ELF-1 (cell line): ENCODE measurements at places on chromosomes 1 and 21.

- no peak for DNase-seq
Measured at GRCh38 chr1:201376107-201376463, 1.4 kb downstream of the TNNT2 start.

DNA sequence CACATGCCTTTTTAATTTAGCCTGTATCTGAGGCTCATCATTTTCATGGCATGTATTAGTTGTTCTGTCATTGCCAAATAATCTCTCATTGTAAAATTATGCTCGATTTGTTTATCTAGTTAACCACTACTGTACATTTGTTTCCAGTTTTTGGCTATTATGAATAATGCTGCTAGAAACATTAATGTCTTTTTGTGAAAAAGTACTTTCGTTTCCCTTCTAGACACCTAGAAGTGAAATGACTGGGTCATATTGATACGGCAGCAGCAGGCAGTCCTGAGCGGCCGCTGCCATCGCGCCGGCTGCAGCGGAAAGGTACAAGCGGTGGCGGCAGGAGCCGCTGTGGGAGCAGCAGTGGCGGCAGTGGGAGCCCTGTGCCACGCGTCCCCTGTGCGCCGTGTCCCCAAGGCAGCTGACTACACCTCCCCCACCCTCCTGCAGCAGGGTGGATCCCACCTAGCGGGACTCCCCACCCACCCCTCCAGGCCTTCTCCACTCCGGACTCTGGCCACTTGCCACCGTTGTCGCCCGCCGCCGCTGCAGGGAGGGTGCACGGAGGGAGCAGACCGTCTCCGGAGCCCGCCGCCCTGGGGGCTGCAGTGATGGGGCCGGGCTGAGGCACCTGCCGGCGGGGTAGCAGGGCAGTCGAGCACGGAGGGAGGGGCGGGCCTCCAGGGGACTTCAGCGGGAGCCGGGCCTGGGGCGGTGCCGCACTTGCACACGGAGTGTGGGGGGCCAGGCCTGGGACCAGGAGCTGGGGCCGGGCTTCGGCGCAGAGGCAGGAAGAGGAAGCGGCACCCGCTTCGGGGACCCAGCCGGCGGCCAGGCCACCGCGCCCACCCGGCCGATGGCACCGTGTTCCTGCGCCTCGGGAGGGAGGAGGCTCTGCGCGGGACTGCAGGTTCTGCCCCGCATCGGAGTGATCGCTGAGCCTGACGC, 66.8 kb upstream of the RGS7 start:
- peak; percentile 36 for DNase-seq

DNA sequence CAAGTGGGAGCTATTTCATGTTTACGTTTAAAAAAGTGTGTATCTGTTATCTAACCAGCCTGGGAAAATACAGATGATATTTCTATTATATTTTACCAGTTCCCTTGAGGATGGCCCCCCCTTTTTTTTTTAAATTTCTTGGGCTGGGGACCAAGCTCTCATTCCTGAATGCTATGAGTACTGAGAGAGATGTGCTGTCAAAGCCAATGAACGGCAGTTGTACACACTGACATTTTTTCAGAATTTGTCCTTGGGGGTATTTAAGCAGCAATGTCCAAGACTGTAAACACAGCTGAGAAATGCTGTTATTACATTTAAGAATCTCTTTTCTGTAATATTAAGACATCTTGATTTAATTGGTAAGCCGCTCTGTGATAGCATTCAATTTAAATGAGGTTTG, 177.9 kb downstream of the ST6GALNAC3 start:
- DNase-seq, result no peak

DNA sequence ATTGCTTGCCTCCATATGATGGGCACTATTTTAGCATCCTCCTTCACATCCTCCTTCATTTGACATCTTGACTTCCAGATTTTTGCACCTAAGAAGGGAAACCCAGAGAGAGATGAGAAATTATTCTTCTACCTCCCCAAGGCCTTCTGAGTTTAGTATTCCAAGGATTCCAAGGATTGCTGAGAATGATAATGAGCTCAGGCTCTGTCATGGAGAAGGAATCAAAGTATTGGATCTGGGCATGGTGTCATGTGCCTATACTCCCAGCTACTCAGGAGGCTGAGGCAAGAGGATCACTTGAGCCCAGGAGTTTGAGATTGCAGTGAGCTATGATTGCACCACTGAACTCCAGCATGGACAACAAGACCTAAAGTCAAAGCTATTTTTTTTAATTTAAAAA, 26.6 kb upstream of the ZNF281 start:
- DNase-seq, result no peak

DNA sequence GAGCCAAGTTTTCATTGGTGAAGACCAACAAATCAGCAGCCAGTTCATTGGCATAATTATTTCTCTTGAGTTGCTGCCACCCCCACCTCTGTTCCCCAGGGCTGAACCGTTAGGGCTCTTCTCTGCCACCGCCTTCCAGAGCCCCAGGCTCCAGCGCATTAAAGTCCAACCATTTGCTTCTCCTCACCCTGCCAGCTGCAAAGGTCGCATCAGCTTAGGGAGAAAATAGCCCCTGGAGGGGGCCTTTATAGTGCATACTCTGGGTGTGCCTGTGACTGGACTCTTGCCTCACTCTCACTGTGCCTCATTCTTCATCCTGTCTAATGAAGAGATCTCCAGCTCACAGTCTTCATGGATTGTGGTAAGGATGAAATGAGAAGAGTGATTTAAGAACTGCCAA, 50.4 kb downstream of the KDM1A start:
- DNase-seq, result no peak

- DNase-seq, result no peak
Measured at GRCh38 chr1:183694066-183694465, 41.0 kb upstream of the APOBEC4 start.
